ENCODE measurements at places on chromosomes 1 and 21. TPM values are rescaled to one million over a fixed set of nuclear protein-coding genes. Genes with fewer than 3 reads are reported as not detected.

The INSRR gene
- total RNA-seq: 0.17 TPM

GRCh38 chr1:88647749-88648415 is 36.2 kb upstream of the PKN2 start:
- no peak for DNase-seq

The PBX1 gene
- 0.62 TPM for total RNA-seq

GRCh38 chr1:199665371-199665770 is 362.1 kb upstream of the NR5A2 start:
- DNase-seq: no peak

The SLFNL1 gene
- 0.53 TPM for total RNA-seq

DNA sequence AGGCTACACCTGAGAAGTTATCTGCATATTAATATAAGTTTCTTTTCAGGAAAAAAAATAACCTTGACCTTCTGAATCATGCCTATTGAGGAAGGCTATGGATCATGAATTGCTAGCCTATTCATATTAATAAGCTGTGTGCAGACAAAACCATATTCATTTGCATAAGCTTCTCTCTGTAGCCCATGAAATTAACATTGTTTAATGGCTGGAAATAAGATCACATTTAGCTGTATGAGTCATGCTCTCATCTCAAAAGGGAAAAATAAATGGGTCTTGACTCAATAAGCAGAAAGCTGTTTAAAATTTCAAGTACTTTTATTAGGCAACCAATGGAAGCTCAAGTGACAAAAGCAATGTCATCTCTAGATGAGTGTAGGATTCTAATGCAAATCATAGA is 330.0 kb upstream of the DEPDC1 start:
- DNase-seq: no peak

The RYR2 gene
- 0.19 TPM for total RNA-seq

The RGSL1 gene
- total RNA-seq: not detected

GRCh38 chr1:6260433-6260934 is 414 bp downstream of the GPR153 start:
- DNase-seq: peak; percentile 27

The BCL2L15 gene
- 1.7 TPM for total RNA-seq

DNA sequence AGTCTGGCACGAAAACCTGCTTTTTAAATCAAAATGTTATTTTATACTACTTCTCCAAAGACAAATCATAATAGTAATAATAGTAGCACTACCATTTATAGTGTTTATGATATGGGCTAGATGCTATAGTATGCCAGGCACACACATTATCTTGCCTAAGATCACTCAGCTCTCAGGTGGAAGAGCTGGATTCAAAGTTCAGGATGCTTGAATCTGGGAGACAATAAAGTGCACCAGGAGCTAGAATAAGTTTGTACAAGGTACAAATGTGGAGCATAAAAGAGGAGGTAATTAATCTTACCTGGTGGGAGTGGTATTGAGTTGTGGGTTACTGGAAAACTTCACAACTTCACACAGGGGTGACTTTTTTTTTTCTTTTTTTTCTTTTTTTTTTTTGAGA is 10.0 kb upstream of the ELOVL1 start:
- DNase-seq: no peak

- DNase-seq: no peak
These were observed 60.0 kb upstream of the HMCN1 start for GRCh38 chr1:185674201-185674600.

DNA sequence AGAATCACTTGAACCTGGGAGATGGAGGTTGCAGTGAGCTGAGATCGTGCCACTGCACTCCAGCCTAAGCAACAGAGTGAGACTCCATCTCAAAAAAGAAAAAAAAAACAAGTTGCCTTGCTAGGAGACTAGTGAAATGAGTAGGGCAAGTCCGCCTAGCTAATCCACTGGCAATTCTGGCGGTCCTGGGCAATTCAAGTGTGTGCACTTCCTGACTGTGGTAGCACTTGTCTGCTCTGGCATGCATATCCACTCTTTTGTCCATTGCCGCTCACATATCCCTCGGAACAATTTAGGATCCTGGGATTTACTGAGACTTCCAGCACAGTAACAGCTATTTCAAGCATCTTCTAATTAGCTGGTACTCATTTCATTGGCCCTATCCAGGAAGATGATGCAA is 426.3 kb upstream of the ADGRL2 start:
- no peak for DNase-seq

The F13B gene
- not detected for total RNA-seq

DNA sequence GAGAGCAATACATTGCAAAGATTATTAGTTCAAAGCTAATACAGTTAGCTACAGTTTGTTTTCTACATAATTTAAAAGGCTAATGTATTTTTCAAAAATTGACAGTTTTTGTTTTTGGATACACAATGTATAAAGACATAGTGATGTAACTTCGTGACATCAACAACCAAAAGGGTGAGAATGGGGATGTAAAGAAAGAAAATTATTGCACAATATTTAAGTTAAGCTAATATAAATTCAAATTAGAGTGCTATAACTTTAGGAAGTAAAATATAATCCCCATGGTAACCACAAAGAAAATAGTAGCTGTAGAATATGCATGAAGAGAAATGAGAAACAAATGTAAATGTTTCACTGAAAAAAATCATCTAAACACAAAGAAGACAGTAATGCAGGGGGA is 334.4 kb upstream of the DEPDC1 start:
- DNase-seq: no peak

- DNase-seq: no peak
These were observed 49.8 kb upstream of the WLS start for GRCh38 chr1:68281946-68282615.

GRCh38 chr1:119924948-119925898 is 28.9 kb upstream of the ADAM30 start:
- DNase-seq: no peak

The IGFN1 gene
- total RNA-seq: 0.02 TPM

DNA sequence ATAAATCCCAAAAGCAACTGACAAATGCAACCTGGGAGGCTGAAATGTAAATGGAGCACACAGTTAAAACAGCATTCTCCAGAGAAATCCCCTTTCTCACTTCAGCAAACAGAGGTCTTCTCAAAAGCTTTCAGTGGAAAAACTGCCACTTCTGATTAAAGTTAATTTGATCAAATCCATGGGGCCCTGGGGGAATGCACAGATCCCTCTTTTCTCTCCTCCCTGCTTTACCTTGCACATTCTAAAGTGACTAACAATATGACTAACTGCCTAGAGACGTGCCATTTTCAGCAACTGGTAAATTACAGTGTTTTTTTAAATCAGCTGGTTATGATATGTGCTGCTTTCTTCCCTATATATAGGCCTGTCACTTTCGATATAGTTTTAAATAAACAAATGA is 142.5 kb downstream of the RERE start:
- DNase-seq: no peak

DNA sequence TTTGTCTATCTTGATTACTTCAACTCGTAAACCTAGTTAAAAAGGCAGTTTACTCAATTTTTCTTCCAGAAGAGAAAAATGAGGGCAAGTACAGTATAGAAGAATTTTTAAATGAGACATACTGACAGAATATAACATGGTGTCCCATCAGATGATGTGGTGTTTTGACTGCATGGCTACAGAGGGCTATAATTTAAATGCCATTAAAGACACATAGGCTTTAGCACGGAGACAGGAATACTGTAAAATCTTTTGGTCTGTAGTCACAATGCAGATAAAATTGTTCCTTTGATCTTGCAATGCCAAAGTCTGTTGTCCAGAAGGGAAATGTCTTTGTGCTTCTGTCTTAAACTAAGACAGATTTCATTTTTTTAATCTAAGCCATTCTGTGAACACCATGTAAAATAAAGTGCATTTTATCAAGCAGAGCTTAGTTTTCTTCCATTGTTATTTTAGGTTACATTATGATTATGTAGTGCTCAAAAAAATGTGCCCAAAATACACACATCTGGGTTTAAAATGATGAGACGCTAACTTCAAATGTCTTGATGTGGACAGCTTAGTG is 249.6 kb downstream of the PTPRC start:
- DNase-seq: no peak

The DPM3 gene
- 49.4 TPM for total RNA-seq

The C8B gene
- not detected for total RNA-seq

The SERPINC1 gene
- 0.30 TPM for total RNA-seq

The SPRR2B gene
- total RNA-seq: not detected

The IQGAP3 gene
- 22.5 TPM for total RNA-seq

GRCh38 chr1:8671306-8671917 is 146.0 kb downstream of the RERE start:
- no peak for DNase-seq

DNA sequence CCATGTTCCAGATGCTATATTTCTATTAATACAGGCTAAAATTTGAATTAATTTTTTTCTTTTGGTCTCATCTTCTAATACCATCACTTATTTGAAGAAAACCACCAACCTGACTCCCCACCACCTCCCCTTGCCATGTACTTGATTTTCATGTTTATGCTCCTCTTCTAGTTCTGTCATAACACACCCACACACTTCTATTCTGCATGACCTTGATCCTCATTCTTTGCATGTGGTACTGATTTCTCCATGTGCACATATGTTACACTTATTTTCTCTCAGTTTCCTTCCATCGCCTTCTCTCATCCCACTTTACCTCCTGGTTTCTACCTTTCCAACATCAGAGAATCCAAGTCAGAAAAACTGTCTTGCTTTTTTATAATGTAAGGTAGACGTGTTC is 78.9 kb upstream of the ARID1A start:
- DNase-seq: no peak

GRCh38 chr1:167043752-167044488 is 46.3 kb downstream of the GPA33 start:
- DNase-seq: peak; percentile 85

DNA sequence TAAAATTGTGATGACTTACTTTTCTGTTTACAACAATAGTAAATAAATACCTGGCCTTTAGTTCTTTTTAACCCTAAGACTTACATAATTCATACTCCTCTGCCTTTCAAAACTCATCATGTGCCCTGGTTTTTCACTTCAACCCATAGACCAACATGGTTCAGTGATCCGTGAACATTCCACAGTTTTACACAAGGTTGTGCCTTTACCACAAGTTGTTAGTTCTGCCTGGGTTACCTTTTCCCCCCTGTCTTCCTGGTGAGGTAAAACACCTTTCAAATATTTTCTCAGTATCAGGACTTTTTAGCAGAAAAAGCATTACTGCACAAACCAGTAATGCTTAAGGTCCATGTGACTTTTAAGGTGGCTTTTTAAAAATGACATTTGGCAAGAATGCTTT is 1466.4 kb downstream of the PLA2G4A start:
- no peak for DNase-seq

The KCNK2 gene
- not detected for total RNA-seq

DNA sequence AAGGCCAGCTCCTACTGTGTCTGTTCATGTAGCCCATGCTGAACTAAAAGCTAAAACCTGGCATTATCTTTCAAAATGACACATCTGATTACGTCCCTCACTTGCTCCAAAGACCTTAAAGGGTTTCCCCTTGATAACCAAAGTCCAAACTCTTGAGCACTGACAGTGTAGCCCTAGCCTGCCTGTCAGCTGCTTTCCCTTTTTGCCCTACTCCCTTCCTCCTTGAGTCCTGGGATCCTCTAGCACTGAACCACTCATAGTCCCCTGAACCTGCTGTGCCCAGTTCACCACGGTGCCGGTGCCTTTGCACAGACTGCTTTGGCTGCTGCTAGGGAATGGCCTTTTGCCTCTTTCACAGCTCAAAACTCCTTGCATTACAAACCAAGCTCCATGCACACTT is 67.5 kb downstream of the PLXNA2 start:
- DNase-seq: no peak

GRCh38 chr1:47687631-47688460 is 250.0 kb downstream of the FOXD2 start:
- DNase-seq: no peak

The RGS2 gene
- total RNA-seq: 21.1 TPM

All from activated T-cell treated with anti-CD3 and anti-CD28 coated beads, Interleukin-2, amount 50 U/mL, for 72 hours (primary cell).